ENCODE measurements at places on chromosomes 6 and 20.
A peak's percentile ranks its signal among the peaks of the same experiment; 100 is the strongest.

- no peak for DNase-seq
These were observed 61.3 kb upstream of the EYA2 start for GRCh38 chr20:46833360-46833759.

- DNase-seq = no peak
These were observed 100.7 kb downstream of the FOXO3 start for GRCh38 chr6:108661430-108661829.

DNA sequence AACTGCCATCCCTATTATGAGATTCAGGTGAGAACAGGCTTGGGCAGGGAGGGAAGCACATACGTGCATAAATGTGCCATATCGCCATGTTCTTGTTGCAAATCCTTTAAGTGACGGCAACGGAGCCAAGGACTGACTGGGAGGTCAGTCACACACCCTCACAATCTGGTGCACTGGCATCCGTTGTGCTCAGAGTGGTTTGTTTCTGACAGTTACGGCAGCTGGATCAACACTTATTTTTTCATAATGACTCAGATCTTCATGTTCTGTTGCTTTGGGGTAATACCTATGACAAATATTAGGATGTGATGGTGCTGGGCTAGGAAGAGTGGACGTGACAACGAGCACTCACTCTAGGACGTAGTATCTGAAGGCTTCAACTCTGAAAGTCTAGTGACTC lies 56.2 kb upstream of the PREP start:
- peak; percentile 48 for DNase-seq

DNA sequence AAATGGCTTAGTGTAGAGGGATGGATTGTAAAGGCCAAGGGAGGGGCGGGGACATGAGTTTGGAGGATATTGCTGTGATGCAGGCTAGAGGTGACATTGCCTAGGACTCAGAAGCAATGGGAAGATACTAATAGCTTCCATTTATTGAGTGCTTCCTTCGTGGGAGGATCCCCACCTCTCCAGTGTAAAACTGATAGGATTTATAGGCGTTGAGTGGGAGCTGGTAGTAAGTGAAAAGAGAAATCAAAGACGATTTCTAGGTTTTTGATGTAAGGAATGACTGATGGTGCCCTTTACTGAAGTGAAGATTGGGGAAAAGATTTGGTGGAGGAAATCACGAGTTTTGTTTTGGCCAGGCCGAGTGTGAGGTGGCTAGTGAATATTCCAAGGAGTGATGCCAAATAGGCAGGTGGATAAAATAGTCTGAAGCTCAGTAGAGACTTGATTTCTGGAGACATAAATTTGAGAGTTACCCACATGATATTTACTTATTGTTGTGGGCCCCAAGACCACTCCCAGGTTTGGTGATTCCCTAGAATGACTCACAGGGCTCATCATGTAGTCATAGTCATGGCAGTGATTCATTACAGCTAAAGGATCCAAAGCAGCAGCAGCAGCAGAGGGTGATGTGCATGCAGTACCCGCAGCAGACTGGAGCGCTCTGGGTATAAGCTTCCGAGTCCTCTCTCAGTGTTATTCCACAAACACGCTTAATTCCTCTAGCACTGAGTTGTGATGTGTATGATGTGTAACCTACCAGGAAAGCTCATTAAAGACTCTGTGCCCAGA lies 10.2 kb downstream of the RPRD1B start:
- no peak for DNase-seq

Measured in GM13976 (cell line).